ENCODE measurements at places on chromosomes 4 and X. TPM values are rescaled to one million over a fixed set of nuclear protein-coding genes. Genes with fewer than 3 reads are reported as not detected.

The EDA2R gene
- 6.9 TPM for polyA plus RNA-seq

DNA sequence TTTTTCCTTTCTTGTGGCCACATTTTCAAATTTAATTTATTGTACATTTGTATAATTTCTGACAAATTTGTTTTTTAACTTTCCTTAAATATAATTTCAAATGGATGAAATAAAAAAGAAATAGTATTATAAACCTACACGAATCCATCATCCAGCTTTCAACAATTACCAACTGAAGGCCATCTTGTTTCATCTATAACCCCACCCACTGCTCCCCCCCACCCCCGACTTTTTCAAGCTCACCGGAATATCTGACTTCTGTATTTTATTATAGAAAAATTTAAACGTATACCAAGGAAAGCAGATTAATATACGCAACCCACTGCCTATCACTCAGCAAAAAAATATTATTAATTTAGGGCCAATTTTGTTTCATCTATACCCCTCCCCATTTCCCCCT lies 1.1 kb downstream of the MORF4L2 start:
- DNase-seq, result no peak

The NPY2R gene
- not detected for polyA plus RNA-seq

The VGLL1 gene
- 0.50 TPM for polyA plus RNA-seq

GRCh38 chr4:168811207-168811606 lies 198.8 kb downstream of the CBR4 start:
- DNase-seq, result peak; percentile 50

DNA sequence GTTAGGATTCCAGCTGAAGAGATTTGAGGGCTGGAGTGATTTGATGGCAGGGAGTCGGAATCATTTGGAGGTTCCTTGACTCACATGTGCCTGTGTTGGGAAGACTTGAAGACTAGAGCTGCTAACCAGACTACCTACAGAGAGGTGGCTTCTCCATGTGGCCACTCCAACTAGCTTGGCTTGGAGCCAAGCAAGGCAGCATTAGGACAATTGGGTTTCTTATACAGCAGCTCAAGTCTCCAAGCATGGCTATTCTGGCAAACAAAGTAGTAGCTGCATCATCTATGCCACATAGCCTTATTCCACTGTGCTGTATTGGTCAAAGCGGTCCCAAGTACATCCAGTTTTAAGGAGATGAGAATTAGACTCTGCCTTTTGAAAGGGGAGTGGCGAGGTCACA lies 171.7 kb upstream of the SLC4A4 start:
- no peak for DNase-seq

The PLS3 gene
- 172 TPM for polyA plus RNA-seq

DNA sequence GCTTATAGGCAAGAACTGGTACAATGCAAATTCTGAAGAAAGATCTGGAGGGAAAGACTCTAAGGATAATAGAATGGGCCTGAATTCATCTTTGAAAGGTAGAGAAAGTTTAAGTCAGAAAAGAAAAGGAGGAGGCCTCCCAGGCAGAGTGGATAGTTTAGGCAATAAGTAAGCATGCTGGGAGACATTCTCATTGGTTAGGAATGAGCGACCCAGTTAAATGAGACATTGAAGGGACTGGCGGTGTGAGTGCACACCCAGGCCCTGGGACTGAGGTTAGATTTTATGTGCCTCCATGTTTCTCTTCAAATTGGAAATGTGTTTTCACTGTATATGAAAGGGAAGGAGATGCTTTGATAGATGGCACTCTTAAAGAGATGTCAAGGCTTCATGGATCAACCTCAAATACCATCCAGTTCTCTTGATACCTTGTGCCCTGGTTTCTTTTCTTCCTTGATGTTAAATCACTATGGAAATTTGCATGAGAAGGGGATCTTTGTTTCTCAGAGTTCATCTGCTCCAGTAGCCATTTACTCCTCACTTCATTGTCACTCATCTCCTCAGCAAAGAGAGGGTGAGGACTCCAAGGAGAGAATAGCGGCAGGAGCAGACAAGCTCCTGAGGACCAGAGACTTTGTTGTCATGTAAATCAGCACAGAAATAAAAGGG lies 584.2 kb upstream of the INTU start:
- no peak for DNase-seq

- DNase-seq, result peak; percentile 60
Measured at GRCh38 chrX:24426921-24427746, 38.0 kb upstream of the PDK3 start.

The UNC5C gene
- 3.0 TPM for polyA plus RNA-seq

The HS3ST1 gene
- 6.6 TPM for polyA plus RNA-seq

DNA sequence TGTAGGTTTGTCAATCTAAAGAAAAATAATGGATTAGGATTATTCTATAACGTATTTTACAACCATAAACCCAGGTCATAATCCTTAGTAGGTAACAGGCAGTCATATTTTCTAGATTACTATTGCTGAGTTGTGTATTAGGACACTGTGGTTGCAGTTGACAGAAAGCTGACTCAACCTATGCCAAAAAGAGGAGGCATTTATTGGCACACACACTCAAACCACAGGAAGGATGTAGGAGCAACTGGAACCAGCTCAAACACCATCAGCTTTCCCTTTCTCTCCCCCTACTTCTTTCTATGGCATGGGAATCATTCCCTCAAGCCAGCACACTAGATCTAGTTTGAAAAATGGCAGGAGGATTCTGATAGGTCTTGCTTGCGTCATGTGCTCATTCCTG lies 136.4 kb upstream of the FAM9C start:
- DNase-seq, result peak; percentile 89

- no peak for DNase-seq
Measured at GRCh38 chr4:140744421-140744820, 11.8 kb downstream of the TBC1D9 start.

- DNase-seq, result no peak
Measured at GRCh38 chrX:3136161-3136961, 95.1 kb downstream of the ARSF start.

DNA sequence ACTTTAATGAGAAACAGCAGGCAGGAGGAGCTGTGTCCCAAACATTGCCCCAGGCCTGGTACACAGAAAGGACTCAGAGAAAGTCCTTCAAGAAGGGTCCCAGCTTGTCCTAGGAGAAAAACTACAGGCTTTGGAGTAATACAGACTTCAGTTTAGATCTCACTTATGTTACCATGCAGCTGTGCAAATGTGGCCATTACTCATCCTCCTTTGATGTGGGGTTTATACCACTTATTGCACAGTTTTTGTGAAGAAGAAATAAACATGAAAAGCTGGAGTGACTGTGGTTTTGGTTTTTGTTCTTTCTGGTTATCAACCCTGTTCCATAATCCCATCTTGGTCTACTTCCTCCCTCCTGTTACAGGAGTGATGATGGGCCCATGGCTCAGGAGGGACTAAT lies 8.1 kb upstream of the CYTL1 start:
- no peak for DNase-seq

The FAM236D gene
- polyA plus RNA-seq, result not detected

- no peak for DNase-seq
Measured at GRCh38 chr4:159110961-159111360, 8.1 kb downstream of the RAPGEF2 start.

DNA sequence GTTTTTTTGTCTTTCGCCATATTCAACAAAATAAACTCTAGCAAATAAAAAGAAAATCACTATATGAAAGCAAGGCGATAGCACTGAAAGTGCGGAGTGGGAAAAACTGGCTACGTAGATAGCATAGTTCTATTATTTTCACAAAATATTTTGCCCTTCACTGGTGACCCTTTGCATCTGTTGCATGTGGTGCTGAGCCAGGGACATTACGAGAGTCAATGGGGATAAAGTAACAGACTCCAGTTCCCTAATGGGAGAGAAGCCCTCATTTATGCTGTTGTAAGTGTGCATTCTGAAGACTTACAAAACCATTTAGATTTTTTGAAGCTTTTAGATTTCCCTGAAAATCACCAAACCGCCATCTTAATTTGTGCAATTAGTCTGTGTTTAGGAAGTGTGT lies 501.6 kb downstream of the PPARGC1A start:
- DNase-seq, result no peak

DNA sequence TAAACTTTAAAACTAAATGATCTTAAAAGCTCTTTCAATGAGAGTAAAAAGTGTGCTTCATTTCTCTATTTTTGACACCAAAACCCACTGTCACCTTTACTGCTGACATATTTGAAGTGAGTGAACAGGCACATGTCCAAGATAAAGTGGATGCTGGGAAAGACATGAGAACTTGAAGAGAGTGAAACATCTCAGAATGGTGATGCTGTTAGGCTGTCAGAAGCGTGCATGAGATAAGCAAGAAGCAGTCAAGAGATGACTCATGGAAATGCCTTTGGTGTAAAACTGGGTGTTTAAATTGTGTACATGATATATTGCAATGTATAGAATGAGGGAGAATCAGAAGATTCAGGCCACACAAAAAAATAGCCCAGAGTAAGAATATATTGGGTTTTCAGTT lies 21.8 kb upstream of the GBA3 start:
- no peak for DNase-seq

The TEX13D gene
- not detected for polyA plus RNA-seq

DNA sequence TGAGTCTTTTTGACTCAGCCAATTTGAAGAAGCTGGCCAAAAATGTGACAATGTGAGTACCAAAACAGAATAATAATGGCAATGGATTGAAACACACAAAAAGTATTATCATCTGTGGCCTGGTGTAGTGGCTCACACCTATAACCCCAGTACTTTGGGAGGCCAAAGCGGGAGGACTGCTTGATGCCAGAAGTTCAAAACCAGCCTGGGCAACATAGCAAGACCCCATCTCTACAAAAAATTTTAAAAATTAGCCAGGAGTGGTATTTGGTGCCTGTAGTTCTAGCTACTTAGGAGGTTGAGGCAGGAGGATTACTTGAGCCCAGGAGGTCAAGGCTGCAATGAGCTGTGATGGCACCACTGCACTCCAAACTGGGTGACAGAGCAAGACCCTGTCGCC lies 41.5 kb downstream of the PLK4 start:
- no peak for DNase-seq

DNA sequence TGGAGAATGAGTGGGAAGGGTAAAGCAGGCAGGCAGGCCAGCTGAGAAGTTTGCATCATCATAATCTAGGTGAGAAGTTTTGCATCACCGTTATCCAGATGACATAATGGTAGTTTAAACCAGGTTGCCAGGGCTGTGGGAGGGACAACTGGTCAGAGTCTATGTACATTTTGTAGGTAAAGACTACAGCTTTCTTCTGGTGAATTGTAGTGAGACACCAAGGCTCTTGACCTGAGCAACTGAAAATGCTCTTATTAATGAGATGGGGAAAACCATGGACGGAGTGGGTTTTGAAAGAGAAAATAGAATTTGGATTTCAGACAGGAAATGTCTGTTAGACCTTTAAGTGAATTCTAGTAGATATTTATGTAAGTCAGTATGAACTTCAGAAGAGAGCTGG lies 76.0 kb upstream of the VEGFC start:
- DNase-seq, result no peak

GRCh38 chr4:930827-931193 lies 1.3 kb downstream of the GAK start:
- DNase-seq, result no peak

The PDZD4 gene
- 0.23 TPM for polyA plus RNA-seq

DNA sequence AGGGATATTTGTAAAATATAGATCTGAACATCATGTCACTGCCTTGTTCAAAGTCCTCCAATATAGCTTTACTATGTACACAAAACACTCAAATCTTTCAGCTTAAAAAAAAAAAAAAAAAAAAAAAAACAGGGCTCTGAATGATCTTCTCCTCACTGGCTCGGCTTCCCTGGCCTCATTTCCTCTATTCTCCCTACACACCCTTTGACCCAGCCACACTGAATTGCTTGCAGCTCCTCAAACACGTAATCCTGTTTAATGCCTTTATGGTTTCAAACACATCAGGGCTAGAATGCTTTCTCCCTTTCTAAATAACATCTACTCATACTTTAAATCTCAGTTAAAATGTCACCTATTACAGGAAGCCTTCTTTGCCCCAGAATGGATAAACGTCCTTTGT lies 60.8 kb downstream of the MTMR8 start:
- DNase-seq, result no peak

- DNase-seq, result no peak
Measured at GRCh38 chrX:84933956-84934556, 69.6 kb upstream of the APOOL start.

DNA sequence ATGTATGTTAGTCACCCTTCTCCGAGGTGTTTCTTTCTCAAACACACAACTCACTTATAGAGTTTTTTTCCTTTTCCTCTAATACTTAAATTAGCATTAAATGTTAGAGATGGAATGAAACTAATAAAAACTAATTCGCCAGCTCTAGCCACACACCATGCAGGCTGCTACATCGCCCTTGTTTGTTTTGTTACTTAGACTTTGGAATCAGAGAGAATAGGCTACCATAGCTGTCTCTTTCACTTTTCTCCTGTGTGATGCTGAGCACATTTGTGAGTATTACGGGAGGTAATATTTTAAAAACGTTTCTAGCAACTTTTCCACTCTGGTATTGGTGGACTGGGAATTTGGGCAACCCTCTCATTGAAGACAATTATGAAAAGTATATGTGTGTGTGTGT lies 43.5 kb downstream of the ESX1 start:
- no peak for DNase-seq

The CD40LG gene
- polyA plus RNA-seq, result not detected

DNA sequence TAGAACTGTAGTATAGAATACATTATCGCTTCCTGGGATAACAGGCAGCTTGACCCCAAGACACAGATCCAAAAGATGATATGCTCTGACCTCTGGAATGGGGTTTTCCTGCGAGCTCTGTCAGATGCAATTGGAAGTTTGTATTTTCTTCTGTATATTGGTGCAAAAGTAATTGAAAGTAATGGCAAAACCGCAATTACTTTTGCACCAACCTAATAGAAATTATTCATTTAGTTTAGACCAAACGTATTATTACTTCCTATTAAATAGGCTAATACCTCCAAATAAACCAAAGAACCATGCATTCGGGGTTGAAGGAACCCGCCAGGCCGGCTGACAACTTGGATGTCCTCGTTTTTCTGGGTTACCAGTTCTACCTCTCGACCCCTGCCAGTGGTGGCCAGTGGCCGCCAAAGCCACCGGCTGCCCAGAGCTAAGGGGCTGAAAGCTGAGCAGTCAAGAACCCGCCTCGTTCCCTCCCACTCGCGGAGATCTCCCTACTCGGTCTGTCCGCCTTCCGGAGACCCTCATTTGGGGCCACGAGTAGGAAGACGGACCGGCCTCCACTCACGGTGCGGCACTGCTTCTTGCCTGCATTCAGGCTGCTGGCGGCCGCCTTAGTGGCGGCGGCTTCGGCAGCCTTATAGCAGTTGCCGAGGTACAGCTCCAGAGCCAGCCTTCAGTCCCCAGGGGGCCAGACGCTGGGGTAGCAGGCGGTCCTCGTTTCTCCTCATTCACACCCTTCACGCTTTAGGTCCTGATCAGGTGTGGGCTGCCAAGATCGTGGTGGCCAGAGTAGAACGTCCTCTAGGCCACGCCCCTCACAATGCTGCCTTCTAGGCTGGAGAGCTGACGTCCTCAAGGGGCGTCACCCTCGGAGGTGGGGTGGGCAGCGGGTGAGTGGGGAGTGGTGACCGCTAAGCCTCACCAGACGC lies 121.9 kb downstream of the RBMX2 start:
- DNase-seq, result no peak

GRCh38 chrX:111555406-111555958 lies 44.0 kb downstream of the SERTM2 start:
- no peak for DNase-seq

The VEGFC gene
- polyA plus RNA-seq, result 26.4 TPM
